Stimulated activated CD8-positive, alpha-beta memory T cell treated with anti-CD3 and anti-CD28 coated beads, Interleukin-2, amount 100 ng/mL, for 48 hours (primary cell): ENCODE measurements at places on chromosomes 2 and 18.

DNA sequence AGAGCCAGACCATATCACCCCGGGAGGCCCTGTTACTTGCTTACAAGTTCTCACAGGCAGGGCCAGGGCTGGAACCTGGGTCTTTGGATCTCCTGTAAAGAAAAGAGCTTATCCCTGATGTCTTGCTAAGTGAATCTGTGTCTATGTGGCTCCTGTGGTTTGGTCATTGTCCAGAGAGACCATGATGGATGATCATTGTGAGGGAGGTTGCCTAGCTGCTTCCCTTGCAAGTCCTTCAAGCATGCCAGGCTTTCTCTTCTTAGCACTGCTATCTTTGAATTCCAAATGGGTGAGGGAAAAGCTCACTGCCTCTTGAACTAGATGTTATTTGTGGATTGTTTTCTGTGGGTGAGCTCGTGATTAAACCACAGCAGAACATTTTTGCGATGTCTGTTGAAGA, 151.6 kb downstream of the FSHR start:
- DNase-seq: no peak

- no peak for DNase-seq
Observed at GRCh38 chr2:153575171-153575853, 96.8 kb upstream of the RPRM start.

GRCh38 chr2:152835674-152836073, 117.3 kb downstream of the ARL6IP6 start:
- no peak for DNase-seq

- DNase-seq: no peak
Observed at GRCh38 chr2:46831869-46832265, 83.7 kb downstream of the MCFD2 start.

GRCh38 chr18:55588111-55588869, at the start of gene TCF4:
TSS of gene TCF4 (minus strand) at chr18:55588192. CDS start at chr18:55587116, 1,076 bp downstream.
- DNase-seq: no peak
